ENCODE measurements at places on chromosomes 16 and 17. TPM values are rescaled to one million over a fixed set of nuclear protein-coding genes. Genes with fewer than 3 reads are reported as not detected.

The SLC38A8 gene
- not detected for total RNA-seq

The PLA2G10 gene
- total RNA-seq = not detected

The MEIOB gene
- 7.9 TPM for total RNA-seq

The MPRIP gene
- 73.9 TPM for total RNA-seq

DNA sequence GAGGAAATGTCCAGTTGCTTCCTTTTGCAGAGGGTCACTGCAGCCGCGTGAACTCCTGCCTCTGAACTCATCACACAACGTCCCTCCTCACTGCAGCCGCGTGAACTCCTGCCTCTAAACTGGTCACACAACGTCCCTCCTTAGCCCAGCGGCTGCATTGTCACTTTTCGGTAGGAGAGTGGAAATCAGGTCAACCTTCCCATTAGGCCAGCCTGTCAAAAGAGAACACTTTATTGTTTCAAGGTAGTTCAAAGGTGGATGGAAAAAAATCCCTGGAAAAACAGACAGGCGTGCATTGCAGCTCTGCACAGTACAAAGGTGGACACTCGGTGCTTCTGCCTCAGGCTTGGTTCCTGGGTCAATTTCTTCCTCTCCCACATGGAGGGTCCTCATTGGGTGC is 280.2 kb downstream of the FOXL1 start:
- no peak for DNase-seq

GRCh38 chr17:44786551-44787081 is 27.8 kb downstream of the ADAM11 start:
- DNase-seq = no peak

GRCh38 chr17:44105483-44105882 is 18.0 kb downstream of the HDAC5 start:
- DNase-seq = no peak

- DNase-seq = no peak
These were observed 58.4 kb downstream of the ELAC2 start for GRCh38 chr17:12959441-12959840.

- DNase-seq = peak; percentile 93
These were observed 2.7 kb downstream of the NOXO1 start for GRCh38 chr16:1978476-1979120.

GRCh38 chr17:45222996-45223538 is 1.4 kb downstream of the FMNL1 start:
- DNase-seq = no peak

Measured in H7 (cell line).